Natural killer cell (primary cell): ENCODE measurements at places on chromosomes 16 and 17.

DNA sequence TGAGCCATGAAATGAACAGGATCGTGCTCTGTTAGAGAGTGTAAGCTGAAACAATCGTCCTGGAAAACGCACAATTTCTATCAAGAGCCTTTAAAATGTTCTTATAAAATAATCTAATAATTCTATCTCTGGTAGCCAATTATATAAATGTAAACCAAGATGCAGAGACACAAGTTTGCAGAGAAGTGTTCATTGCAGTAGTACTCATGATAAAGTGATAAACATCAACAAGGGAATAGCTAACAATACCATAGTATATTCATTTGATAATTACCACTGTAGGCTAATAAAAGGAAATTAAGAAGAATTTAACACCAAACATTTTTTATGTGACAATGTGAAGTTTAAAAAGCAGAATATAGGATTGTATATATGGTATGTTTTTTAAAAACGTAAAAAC lies 12.4 kb downstream of the NACA2 start:
- no peaks in the 10 kb centered on the region for H3K4me1 ChIP-seq
- H3K36me3 ChIP-seq = no peaks in the 10 kb centered on the region
- DNase-seq = no peak

GRCh38 chr16:75732871-75733270 lies 6.6 kb upstream of the CPHXL start:
- H3K4me3 ChIP-seq = no peak overlapping the region
- H3K27ac ChIP-seq = no peak overlapping the region
- H3K4me1 ChIP-seq = no peaks in the 10 kb centered on the region
- H3K27me3 ChIP-seq = no peaks in the 10 kb centered on the region
- H3K36me3 ChIP-seq = no peaks in the 10 kb centered on the region
- DNase-seq = no peak

GRCh38 chr16:11202260-11203091 lies 53.5 kb downstream of the SOCS1 start:
- no peak overlapping the region for H3K4me3 ChIP-seq
- H3K27me3 ChIP-seq = no peaks in the 10 kb centered on the region
- H3K36me3 ChIP-seq = no peaks in the 10 kb centered on the region
- no peak overlapping the region for H3K27ac ChIP-seq
- peaks cover 37% of the 10 kb centered on the region for H3K4me1 ChIP-seq
- no peak for DNase-seq

DNA sequence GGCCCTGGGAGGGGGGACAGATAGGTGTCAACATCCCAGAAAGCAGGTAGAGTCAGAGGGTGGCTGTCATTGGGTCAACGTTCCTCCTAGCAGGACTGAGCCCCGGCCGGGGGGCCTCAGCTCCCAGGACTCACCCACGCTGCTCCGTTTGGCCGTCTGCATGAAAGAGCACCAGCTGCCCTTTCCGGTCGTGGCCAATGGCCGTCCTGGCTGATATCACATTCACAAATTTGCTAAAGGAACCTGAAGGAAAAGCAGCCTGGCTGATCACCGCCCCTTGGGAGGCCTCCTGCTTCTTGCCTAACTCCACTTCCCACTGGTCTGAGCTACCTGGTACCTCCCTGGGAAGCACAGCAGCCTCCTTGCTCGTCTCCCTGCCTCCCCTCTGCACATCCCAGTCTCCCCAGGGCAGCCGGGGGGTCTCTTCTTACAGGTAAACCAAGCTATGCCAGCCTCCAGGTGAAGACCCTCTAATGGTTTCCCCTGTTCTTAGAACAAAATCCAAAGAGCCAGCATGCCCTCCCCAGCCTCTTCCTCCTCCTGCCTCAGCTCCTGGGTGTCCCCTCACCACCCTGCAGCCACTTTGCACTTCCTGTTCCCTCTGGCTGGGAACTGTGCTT lies 3.4 kb downstream of the NAGPA start:
- DNase-seq = no peak
- H3K27me3 ChIP-seq = no peaks in the 10 kb centered on the region
- peaks cover 8% of the 10 kb centered on the region for H3K36me3 ChIP-seq
- H3K4me1 ChIP-seq = peaks cover 19% of the 10 kb centered on the region
- no peak overlapping the region for H3K27ac ChIP-seq
- H3K4me3 ChIP-seq = no peak overlapping the region

GRCh38 chr17:57622683-57623433 lies 122.2 kb downstream of the CCDC182 start:
- no peak overlapping the region for H3K4me3 ChIP-seq
- H3K4me1 ChIP-seq = peaks cover 21% of the 10 kb centered on the region
- peak overlapping the region; percentile 22 for H3K27ac ChIP-seq
- no peaks in the 10 kb centered on the region for H3K36me3 ChIP-seq
- no peaks in the 10 kb centered on the region for H3K27me3 ChIP-seq

DNA sequence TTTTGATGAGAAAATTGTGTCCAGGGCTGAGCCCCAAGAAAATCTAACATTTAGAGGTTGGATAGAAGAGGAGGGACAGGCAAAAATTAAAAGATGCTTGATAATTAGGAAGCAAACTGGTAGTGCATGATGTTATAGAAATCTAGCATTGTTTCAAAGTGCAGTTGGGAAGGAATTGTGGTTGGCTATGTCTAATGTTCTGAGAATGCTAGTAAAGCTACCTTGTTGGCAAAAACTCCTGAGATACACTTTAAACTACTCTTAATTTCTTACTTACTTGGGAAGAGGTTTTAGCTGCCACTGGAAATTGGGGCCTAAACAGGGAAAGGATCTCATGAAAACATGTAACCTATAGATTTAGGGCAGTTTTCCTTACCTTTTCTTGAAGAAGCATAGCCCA lies 48.3 kb downstream of the MAP2K4 start:
- no peak overlapping the region for H3K4me3 ChIP-seq
- no peaks in the 10 kb centered on the region for H3K4me1 ChIP-seq
- no peaks in the 10 kb centered on the region for H3K36me3 ChIP-seq
- H3K27me3 ChIP-seq = no peaks in the 10 kb centered on the region

- H3K36me3 ChIP-seq = no peaks in the 10 kb centered on the region
- H3K27ac ChIP-seq = no peak overlapping the region
- H3K27me3 ChIP-seq = no peaks in the 10 kb centered on the region
- no peaks in the 10 kb centered on the region for H3K4me1 ChIP-seq
- no peak for DNase-seq
Measured at GRCh38 chr17:32723310-32723955, 153.5 kb downstream of the MYO1D start.

GRCh38 chr16:70635336-70636016 lies 10.9 kb upstream of the IL34 start:
- no peaks in the 10 kb centered on the region for H3K4me1 ChIP-seq
- no peaks in the 10 kb centered on the region for H3K27me3 ChIP-seq
- H3K4me3 ChIP-seq = no peak overlapping the region
- no peak for DNase-seq
- H3K36me3 ChIP-seq = no peaks in the 10 kb centered on the region

DNA sequence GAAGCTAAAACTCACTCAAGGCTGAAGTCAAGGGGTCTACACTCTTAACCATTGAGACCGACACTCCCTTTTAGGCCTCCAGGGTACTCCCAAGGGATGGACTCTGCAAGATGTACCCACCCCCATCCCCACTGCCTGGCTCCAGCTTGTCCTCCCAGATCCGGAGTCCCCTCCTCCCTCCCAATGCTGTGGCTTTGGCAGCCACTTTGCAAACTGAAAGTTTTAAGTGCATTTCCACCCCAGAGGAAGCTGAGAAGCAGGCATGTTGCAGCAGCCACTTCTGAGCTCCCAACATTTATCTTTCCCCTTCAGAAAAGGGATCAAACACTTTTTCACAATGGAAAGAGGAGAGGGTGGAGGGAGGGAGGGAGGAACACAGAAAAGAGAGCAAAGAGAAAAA lies 115.2 kb downstream of the COPRS start:
- H3K4me3 ChIP-seq = no peak overlapping the region
- H3K27me3 ChIP-seq = no peaks in the 10 kb centered on the region
- H3K27ac ChIP-seq = no peak overlapping the region
- H3K4me1 ChIP-seq = no peaks in the 10 kb centered on the region
- no peaks in the 10 kb centered on the region for H3K36me3 ChIP-seq

- peaks cover 19% of the 10 kb centered on the region for H3K4me1 ChIP-seq
- H3K27ac ChIP-seq = no peak overlapping the region
- DNase-seq = peak; percentile 85
- H3K36me3 ChIP-seq = no peaks in the 10 kb centered on the region
- H3K4me3 ChIP-seq = peak overlapping the region; percentile 24
Measured at GRCh38 chr16:89711601-89712273, 9.0 kb downstream of the VPS9D1 start.

GRCh38 chr17:57752031-57752905 lies 7.2 kb upstream of the CCDC182 start:
- no peak overlapping the region for H3K27ac ChIP-seq
- H3K4me3 ChIP-seq = no peak overlapping the region
- H3K36me3 ChIP-seq = no peaks in the 10 kb centered on the region
- no peaks in the 10 kb centered on the region for H3K27me3 ChIP-seq
- no peak for DNase-seq
- peaks cover 15% of the 10 kb centered on the region for H3K4me1 ChIP-seq

- H3K4me1 ChIP-seq = no peaks in the 10 kb centered on the region
- no peaks in the 10 kb centered on the region for H3K36me3 ChIP-seq
- H3K27ac ChIP-seq = no peak overlapping the region
- H3K27me3 ChIP-seq = no peaks in the 10 kb centered on the region
- no peak overlapping the region for H3K4me3 ChIP-seq
- DNase-seq = peak; percentile 57
Measured at GRCh38 chr17:19447085-19447583, 36.1 kb downstream of the RNF112 start.

GRCh38 chr17:64354396-64354795 lies 36.3 kb downstream of the PECAM1 start:
- no peak for DNase-seq
- H3K4me3 ChIP-seq = no peak overlapping the region
- H3K4me1 ChIP-seq = peaks cover 5% of the 10 kb centered on the region
- peaks cover 24% of the 10 kb centered on the region for H3K36me3 ChIP-seq

DNA sequence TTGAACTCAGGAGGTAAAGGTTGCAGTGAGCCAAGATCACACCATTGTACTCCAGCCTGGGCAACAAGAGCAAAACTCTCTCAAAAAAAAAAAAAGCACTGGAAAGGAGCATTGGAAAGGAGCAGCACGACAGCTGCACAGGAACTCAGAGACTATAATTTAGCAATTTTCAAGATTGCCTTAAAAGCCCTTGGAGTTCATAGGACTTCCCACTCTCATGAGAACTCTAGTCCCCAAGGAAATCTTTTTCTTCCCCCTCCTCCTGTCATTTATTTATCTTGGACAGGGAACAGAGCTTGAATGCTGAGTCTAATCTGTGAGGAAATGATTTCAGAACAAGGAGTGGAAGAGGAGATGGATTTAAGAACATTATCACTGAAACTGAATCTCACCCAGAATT lies 69.0 kb downstream of the PLXDC1 start:
- DNase-seq = no peak
- H3K4me3 ChIP-seq = no peak overlapping the region
- no peaks in the 10 kb centered on the region for H3K27me3 ChIP-seq

DNA sequence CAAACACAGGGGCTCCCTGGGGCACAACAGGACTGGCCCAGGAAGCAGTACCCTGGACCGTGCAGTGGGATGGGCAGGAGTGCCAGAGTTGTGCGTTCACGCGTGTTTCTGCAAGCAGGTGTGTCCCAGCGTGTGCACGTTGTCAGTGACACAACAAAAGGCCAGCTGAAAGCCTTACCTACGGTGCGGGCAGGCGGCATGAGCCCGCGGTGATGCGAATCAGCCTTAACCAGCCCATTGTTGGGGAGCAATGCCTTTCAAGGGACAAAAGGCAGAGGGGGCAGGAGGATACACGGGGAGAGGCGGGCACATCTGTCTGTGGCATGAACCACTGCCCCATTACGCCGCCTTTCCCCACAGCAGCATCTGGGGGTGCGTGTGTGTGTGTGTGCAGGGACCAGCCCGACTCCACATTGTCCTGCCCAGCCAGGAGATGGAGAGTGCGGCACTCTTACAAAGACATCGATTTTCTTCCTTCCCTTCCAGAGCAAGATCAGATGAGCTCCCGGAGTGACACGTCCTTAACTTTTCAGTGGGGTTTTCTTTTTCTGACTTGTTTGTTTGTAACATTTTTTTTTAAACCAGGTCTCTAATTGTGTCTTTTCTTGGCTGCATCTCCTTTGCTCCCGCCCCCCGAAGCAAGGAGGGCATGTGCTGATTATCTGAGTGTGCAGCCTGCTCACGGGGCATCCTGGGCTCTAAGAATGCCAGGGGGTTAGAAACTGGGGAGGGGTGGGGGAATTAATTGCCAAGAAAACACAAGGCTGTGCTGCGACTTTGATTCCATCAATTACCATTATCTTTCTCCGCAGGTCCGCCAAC lies 158.1 kb downstream of the ZNF423 start:
- H3K27ac ChIP-seq = no peak overlapping the region
- H3K4me1 ChIP-seq = no peaks in the 10 kb centered on the region
- no peak for DNase-seq
- no peaks in the 10 kb centered on the region for H3K27me3 ChIP-seq
- no peaks in the 10 kb centered on the region for H3K36me3 ChIP-seq

GRCh38 chr16:55489956-55490265 lies 10.9 kb downstream of the MMP2 start:
- H3K4me3 ChIP-seq = no peak overlapping the region
- H3K36me3 ChIP-seq = no peaks in the 10 kb centered on the region
- H3K27ac ChIP-seq = no peak overlapping the region
- no peaks in the 10 kb centered on the region for H3K27me3 ChIP-seq
- no peak for DNase-seq

DNA sequence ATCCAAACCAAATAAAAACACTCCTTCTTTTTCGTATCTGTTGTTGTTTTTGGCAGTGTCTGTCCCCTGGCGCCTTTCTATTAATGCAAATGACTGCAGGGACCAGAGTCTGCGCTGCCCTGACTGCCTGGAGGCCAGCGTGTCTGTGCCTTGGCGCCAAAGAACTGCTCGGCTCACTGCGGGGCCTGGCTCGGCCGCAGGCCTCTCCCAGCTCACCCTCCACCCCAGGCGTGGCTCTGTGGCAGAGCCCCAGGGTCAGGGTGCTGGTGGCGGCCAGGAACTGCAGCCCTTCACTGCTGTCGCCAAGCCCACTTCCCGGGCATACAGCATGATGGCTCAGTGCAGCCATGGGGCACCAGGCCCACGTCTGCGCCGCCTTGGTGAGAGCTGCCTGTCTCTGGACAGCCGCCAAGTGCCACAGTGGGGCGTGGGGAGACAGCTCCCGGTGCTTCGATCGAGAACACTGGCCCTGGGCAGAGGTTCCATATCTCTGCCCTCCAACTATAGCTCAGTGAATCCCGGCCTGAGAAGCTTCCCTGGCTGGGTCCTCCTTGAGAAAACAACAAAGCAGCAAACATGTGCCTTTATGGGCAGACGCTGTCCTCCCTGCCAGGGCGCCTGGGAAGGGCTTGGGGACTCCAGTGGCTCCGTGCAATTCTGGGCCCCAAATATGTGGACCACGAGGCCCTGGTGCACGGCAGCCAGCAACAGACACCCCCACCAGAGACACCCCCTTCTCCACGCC lies 11.1 kb downstream of the CANT1 start:
- H3K4me3 ChIP-seq = no peak overlapping the region
- peaks cover 27% of the 10 kb centered on the region for H3K36me3 ChIP-seq
- H3K27me3 ChIP-seq = no peaks in the 10 kb centered on the region
- H3K27ac ChIP-seq = no peak overlapping the region

DNA sequence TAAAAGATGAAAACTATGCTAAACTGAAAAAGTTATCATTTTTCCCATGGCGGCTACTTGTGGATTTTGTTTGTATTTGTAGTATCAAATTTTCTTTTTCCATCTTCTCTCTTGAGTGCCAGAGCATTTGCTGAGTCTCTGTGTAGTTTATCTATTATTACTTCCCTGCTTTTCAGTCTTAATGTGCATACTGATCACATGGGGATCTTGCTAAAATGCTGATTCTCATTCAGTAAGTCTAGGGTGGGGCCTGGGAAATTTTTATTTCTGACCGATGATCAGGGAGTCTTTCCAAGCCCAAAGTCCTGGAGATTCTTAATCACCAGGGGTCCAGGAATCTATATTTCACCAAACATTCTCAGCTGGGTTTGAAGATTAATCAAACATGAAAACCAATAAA lies 189.0 kb upstream of the GOT2 start:
- H3K4me1 ChIP-seq = no peaks in the 10 kb centered on the region
- H3K36me3 ChIP-seq = no peaks in the 10 kb centered on the region
